ENCODE measurements at places on chromosomes 7 and 10.

- no peak for DNase-seq
Observed at GRCh38 chr7:151430391-151431205, 9.3 kb downstream of the CRYGN start.

GRCh38 chr7:21029006-21029405 is 242.3 kb upstream of the SP8 start:
- DNase-seq = no peak

- DNase-seq = no peak
Observed at GRCh38 chr10:81414038-81414437, 461.0 kb upstream of the NRG3 start.

- DNase-seq = no peak
Observed at GRCh38 chr7:13981070-13981469, 8.4 kb downstream of the ETV1 start.

GRCh38 chr10:94858005-94858404 is 80.5 kb upstream of the CYP2C9 start:
- DNase-seq = no peak

DNA sequence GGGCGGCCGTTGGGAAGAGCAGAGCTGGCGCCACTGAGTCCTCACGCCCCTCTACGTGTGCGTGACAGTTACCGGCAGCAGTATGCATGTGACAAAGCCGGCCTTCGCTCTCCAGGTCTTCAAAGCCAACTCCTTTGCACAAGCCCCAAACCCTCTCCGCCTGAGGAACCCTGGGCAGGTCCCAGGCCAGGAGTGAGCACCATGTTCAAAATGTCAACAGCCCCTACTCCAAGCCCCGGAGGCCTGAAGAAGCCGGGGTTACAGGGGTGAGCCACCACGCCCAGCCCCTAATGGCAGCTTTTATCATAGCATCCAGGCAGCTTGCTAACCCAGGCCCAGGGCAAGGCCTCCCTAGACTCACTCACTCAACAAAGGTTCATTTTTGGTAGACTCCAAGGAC is 70.8 kb downstream of the OAT start:
- no peak for DNase-seq

DNA sequence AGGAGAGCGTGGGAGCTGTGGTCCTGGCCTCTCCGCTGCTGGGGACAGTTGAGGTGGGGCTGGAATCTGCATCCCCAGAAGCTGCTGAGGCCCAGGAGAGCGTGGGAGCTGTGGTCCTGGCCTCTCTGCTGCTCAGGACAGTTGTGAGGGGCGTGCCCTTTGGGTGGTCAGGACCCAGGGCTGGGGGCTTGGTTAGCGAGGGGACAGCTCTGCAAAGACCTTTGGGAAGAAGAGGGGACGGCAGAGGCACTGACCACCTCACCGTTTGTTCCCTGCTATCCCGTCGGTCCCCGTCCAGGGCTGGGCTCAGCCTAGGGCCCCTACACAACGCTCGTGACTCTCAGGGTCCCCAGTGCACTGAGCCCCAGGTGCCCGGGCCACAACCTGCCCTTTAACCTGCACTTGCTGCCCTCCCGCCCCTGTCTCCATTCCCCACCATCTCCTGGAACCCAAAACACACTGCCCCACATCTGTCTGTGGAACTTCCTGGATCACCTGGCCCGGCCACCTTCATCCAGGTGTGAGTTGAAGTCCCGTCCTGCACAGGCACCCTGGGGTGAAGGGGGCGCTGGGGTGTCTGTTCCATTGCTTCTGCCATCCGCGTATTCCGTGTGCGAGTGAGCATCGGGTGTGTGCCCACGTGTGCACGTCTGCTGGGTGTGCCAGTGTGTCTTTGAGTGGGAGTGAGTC is 14.1 kb downstream of the FOXL3 start:
- DNase-seq = no peak
